Liver (tissue), 10 donors: ENCODE measurements at places on chromosomes 4 and X.

DNA sequence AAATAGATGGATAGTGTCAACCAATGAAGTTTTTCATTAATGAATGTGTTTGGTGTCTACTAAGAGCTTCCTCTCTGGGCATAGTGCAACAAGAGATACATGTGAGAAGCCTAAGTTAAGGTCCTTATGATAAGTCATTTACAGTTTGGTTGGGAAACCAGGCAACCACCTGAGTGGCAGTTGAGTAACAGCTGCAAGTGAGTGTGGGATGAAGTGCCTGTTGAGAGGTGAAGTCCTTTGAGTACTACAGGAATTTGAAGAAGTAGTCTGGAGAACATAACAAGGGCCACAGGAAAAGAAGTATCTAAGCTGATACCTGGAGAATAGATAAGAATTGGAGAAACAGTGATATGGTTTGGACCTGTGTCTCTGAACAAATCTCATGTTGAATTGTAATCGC is 48.5 kb upstream of the FRMPD4 start:
- DNase-seq, result no peak

- DNase-seq, result no peak
Observed at GRCh38 chr4:76012388-76012801, 5.1 kb upstream of the CXCL9 start.

- DNase-seq, result no peak
Observed at GRCh38 chr4:168293386-168293975, 25.1 kb downstream of the DDX60 start.

DNA sequence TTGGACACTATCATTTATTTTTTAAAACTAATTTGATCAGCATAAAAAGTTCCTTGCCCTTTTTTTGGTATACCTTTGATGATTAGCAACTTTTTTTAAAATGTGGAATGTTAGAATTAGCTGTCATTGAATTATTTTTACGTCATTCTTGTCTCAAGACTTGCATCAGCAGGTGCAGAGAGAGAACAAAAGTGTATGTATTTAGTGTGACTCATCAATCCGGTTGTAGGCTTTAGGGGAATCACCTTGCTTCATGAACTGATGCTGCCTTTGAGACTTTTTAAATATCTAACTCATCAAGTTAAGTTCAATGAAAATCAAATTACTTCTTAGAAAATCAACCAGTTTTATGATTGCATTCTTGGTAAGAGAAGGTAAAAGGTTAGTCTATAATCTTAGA is 125.1 kb downstream of the ARX start:
- no peak for DNase-seq

GRCh38 chr4:142378179-142378578 is 467.9 kb downstream of the INPP4B start:
- no peak for DNase-seq

GRCh38 chr4:126268106-126268505 is 953.4 kb downstream of the FAT4 start:
- DNase-seq, result no peak

DNA sequence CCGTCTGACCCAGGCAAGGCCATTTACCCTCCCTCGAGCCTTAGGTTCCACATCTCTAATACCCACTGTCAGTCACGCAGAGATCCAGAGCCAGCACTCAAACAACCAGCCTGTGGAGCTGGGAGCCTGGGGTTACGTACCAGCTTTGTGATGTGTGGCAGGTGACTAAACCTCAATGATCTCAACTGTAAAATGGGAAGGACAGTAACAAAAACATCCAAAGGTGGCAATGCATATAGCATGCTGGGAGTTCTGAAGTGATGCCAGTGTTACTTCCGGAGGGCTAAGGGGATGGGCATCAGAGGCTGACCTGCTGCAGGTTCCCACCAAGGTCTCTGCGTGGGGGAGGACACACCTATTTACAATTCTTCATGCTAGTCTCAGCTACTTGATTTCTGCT is 6.0 kb downstream of the GRPEL1 start:
- DNase-seq, result no peak

DNA sequence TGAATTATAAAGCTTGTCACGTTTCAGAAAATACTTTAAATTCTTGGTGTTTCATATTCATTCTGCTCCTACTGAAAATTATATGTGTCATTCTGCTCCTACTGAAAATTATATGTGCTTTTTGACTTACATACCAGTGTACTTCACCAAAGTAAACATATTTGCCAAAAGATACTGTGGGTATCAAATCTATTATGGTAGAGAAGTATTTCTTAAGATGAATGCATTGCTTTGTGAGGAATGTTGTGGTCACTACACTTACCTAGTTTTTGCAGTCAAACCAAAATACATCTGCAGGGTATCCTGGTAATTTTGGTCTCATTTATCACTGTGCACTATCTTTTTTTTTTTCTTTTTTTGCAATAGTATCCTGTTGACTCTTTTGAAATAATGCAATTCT is 287.7 kb upstream of the MAD2L1 start:
- DNase-seq, result no peak

- no peak for DNase-seq
Observed at GRCh38 chrX:78964598-78964997, 19.4 kb downstream of the P2RY10 start.

DNA sequence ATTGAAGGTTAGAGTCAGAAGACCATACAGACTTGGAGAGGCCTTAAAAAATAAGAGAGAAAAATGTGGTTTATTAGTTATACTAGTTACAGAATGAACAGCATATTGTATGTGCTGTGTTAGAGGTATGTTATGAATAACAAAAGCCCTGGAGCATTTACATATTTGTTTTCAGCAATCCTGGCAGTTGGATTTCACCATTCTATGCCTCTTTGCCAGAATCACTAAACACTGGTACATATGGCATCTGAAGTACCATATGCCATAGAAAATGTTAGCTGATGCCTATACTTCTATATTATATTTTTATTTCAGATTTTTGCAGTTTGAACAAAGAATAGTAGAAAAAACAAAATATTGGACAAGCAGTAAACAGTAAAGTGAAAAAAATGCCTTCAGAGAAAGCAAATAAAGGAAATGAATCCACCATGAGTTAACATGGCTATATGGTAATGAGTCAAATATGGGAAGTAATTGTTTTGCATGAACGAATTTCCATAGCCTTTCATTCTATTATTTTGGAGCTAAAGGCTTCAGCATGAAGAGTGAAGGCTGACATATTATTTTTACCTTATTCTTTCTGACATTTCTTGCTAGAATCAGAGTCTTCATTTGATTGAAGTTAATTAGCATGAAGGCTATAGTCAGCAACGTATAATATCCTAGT is 41.9 kb upstream of the PRDM8 start:
- DNase-seq, result no peak

GRCh38 chrX:142204522-142205433 is at the start of gene MAGEC2:
Gene MAGEC2, minus strand, starts transcription at chrX:142205290. Its CDS starts 1,303 bp downstream, at chrX:142203987.
- no peak for DNase-seq

- DNase-seq, result no peak
Observed at GRCh38 chr4:182642831-182643230, 274.4 kb downstream of the DCTD start.

DNA sequence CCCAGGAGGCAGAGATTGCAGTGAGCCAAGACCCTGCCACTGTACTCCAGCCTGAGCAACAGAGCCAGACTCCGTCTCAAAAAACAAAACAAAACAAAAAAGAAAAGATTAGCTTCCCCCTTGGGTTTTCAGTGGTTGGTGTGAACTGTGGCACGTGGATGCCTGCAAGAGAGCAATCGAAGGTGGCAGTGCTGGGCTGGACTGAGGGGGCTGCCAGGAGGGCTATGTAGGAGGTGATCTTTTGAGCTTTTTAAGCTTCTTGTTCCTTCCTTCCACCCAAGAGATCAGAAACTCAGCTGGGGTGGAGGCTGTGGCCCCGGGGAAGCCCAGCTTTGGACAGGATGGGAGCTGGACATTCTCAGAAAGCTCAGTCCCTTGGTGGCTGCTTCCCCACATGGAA is 49.6 kb downstream of the PRPS1 start:
- DNase-seq, result no peak

DNA sequence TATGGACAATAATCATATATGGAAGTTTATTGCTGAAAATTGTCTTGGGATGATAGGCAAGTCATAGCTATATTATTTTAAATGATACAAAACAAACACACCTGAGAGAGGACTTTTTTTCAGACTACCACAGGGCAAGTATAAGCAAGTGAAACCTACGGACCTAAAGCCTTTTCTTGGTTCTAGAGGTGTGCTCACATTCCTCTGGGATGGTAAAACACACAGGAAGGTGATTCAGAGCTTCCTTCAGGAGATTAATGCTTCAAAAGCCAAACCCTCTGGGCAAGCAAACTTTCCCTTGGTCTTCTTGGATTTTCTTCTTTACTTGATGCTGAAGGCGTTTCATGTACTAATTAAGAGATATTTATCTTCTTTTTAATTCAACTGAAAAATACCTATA is 60.1 kb upstream of the ACSL4 start:
- no peak for DNase-seq

DNA sequence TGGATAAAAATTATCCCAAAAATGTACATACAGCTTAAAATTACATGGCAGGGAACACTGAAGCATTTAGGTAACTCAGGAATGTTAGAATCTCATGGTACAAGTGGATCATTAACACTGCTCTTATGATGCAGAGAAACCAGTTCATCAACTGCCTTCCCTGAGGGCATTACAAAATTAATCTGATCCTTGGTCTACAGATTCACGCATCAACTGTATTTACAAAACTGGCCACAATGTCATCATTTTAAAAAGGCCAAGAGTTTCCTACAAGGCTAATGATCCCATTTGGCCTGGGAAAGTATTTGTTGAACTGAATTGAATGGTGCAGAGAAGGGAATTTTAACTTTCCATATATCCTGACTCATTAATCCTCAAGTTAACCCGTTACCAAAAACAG is 84.6 kb downstream of the TSPAN5 start:
- no peak for DNase-seq

DNA sequence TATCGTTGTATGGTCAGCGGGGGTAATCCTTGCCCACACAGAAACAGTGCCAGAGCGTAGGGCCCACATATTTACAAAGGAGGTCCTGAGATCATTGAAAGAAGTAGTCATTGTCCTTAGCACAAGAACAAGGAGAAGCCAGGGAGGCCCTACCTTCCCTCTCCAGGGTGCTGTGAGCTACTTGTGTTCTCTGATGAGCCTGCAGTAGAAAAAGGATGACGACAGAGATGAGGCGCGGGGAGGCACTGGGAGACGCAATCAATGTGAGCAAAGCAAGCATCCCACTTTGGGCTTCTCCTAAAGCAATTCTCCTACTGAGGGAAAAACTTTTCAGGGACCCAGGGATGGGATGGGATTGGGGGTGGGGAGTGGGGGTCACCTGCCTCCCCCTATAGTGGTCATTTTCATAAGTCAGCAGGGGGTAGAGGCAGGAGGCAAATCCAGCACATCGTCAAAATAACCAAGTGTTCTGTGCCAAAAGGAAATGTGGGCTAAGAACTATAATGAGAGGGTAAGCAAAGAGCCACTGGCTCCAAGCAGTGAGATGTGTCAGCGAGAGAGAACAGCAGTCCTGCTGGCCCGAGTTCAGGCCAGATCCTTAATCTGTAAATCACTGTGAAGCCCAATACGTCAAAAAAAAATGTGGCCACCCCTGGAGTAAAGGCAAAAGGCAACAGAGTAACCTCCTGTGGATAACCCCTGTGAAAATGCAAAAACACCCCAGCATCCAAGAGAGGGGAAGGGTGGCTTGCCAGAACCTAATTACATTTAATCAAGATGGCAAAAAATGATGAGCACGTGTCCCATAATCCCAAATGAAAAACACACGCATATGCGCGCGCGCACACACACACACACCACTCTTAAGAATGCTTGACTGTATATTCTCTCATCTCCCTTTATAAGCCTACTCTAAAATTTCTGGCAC is 136.6 kb upstream of the HHIP start:
- no peak for DNase-seq

DNA sequence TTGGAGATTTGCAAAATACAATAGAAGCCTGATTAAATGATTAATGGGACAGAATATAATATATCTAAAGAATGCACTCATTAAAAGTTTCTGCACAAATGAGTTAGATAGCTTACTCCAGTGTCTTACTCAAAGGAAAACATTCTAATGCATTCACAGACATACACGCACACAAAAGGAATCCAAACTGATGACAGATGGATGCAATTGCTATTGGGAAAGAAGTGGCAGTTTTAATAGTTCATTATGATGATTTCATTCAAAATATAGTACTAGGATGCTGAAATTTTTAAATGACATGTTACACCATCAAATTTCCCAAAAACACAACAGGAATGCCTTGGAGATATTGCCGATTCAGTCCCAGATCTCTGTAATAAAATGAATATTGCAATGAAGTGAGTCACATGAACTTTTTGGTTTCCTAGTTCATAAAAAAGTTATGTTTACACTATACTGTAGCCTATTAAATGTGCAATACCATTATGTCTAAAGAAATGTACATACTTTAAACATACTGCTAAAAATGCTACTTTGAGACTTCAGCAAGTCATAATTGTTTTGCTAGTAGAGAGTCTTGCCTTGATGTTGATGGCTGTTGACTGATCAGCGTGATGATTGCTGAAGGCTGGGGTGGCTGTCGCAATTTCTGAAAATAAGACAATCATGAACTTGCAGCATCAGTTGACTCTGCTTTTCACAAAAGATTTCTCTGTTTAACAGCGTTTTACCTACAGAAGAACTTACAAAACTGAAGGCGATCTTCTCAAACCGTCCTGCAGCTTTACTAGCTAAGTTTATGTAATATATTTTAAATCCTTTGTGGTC is 45.6 kb downstream of the BBS12 start:
- no peak for DNase-seq
